ENCODE measurements at places on chromosomes 3 and 15. TPM values are rescaled to one million over a fixed set of nuclear protein-coding genes. Genes with fewer than 3 reads are reported as not detected.

DNA sequence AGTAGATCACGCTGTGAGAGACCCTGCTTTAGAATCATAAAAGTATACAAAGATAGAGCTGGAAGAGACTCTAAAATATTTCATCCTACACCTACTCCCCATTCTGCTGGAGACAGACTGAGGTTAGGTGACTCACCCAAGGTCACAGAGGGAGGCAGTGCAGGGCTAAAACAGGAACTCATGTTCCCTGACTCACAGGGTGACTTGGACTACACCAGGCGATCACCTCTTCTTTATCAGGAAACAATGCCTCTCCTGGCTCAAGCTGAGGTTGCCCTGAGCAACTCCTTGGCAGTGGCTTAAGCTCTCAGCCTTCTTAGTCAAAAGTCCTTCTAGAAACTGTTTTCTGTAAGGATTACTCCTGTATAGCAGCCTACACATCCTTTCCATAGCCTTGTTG is 26.4 kb upstream of the TNFAIP8L3 start:
- DNase-seq = no peak

GRCh38 chr3:50258029-50258680 is 10.8 kb upstream of the SEMA3B start:
- DNase-seq = no peak

The LRRC2 gene
- 0.48 TPM for polyA plus RNA-seq

DNA sequence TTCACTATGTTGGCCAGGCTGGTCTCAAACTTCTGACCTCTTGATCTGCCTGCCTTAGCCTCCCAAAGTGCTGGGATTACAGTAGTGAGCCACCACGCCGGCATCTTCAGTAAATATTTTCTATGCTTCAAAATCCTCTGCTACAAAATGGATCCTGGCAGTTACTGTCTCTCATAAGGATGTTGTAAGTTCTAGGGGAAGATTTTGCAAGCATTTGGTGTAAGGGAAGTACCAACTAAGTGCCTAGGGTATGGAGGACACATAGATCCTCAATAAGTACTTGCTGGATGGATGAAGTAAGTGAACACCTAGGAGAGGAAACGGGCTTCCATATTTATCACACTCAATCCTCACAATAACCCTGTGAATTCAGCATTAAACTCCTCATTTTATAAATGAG is 6.6 kb downstream of the TM4SF4 start:
- no peak for DNase-seq

GRCh38 chr3:177932750-177933660 is 603.2 kb upstream of the KCNMB2 start:
- DNase-seq = no peak

DNA sequence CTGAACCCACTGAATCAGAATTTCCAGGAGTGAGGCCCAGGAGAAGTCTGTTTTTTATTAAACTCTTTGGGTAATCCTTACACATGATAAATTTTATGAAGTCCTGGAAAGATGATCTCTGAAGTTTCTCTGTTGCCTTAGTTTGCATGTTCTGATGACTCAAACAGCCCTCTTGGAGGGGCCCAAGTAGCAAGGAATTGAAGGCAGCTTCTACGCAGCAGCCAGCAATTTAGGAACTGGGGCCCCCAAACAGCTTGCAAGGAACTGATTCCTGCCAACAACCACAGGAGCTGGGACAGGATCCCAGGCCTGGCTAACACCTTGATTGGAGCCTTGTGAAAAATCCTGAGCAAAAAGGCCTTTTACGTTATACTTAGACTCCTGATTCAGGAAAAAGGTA is 5.4 kb upstream of the ACP3 start:
- no peak for DNase-seq

All from naive thymus-derived CD4-positive, alpha-beta T cell (primary cell).